NCI-H187 (cell line): ENCODE measurements at places on chromosomes 7 and 10.

- peak; percentile 60 for DNase-seq
Observed at GRCh38 chr7:19537942-19538401, 170.9 kb downstream of the POLR1F start.

DNA sequence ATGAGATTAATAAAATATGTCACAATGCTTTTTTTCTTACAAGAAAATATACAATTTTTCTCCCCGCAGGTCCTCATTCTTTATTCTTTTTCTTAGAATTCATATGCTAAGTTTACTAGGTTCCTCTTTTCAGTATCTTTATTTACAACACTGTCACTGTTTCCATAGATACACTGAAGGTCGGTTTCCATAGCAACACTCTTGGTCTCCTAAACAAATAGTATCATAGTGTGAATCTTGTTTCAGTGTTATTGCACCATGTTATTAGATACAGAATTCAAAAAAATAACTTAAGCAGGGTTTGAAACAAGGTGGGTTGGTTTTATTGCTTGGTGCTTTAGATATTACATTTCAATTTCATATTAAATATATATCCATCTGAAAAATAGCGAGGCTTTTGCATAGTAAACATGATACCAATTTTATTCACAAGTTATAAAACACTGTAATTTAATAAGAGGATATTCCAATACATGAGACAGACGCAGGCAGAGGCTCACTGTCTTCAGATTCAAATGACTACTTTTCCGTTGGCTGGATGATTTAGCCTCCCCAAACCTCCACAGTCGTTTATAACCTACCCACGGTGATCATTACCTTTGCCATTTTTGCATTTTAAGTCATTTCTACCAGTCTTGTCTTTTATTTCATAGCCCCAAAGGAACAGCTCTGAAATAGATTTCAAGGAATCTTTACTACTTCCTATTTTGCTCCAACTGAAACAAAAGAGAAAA lies 88.9 kb upstream of the KLF6 start:
- no peak for DNase-seq

- DNase-seq = no peak
Observed at GRCh38 chr7:116994611-116995010, 41.3 kb downstream of the ST7 start.

GRCh38 chr7:148720472-148720871 lies 21.8 kb downstream of the CUL1 start:
- DNase-seq = no peak

DNA sequence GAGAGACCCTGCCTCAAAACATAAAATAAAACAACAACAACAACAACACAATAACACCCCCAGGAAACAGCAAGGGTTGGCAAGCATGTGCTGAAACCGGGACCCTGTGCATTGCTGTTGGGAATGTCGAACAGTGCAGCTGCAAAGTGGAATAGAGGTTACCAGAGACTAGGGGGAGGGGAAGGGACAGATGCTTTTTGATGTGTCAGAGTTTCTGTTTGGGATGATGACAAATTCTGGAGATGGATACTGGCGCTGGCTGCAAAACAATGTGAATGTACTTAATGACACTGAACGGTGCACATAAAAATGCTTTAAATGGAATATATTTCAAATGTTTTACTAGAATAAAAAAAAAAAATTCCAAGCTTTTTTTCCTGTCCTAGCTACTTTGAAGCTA lies 241.8 kb downstream of the TEX36 start:
- no peak for DNase-seq

DNA sequence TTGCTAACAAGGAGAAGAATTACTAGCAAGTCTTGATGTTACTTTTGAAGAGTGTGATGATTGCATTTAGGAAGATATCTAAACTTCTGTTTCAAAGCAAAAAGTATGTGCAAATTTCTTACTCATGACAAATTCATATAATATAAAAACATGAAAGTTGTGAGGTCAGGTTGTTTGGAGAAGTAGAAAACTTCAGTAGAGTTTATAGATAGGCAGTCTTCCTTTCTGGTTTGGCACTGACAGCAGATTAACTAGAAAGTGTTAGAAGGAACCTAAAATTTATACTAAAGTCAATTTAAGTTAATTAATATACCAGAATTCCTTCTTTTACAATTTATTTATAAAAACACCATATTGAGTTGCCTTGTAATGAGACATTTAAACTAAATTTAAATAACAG lies 16.9 kb downstream of the PTEN start:
- DNase-seq = no peak

- DNase-seq = no peak
Observed at GRCh38 chr7:38424750-38425463, 151.5 kb upstream of the TARP start.

- no peak for DNase-seq
Observed at GRCh38 chr10:75079436-75080083, 31.9 kb upstream of the SAMD8 start.

DNA sequence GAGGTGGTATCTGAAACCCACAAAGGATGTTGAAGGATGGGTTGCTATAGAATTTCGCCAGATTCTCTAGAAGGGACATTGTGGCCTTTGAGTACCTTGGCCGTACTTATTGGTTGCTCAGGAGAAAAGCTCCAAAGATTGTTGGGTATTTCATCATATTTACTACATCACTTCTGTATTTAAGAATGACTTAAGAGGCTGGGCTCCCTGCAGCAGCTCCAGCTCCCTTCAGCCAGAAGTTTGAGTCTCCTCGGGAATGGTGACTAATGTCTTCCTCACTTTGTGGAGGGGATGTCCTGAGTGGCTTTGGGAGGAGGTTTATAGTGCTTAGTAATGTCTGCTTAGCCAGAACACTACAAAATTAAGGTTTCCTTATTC lies 18.1 kb downstream of the MINDY4 start:
- no peak for DNase-seq

GRCh38 chr10:118931436-118931835 lies 98.1 kb upstream of the NANOS1 start:
- DNase-seq = no peak

- no peak for DNase-seq
Observed at GRCh38 chr7:100602889-100603725, 944 bp downstream of the PCOLCE start.

- DNase-seq = no peak
Observed at GRCh38 chr10:79483948-79484347, 28.4 kb upstream of the EIF5AL1 start.

GRCh38 chr10:14952851-14953423 lies 959 bp downstream of the DCLRE1C start:
- DNase-seq = no peak

DNA sequence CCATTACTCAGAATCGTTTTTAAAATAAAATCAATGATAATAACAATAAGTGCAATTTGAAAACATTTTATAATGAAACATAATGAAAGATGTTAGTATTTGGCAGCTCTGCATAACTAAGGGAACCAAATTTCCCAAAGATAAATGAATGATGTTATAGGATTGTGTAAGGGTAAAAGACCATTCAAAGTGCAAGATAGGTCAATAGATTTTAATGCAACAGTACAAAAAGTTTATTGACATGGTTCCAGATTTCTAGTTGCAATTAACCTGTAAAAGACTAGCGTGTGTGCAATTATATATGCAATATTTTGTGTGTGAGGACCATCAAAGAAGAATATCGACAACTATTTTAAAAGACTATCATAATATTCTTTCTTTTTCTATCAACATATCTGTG lies 122.3 kb downstream of the MDFIC start:
- no peak for DNase-seq

- DNase-seq = no peak
Observed at GRCh38 chr7:45918556-45918955, 2.5 kb downstream of the IGFBP3 start.

- no peak for DNase-seq
Observed at GRCh38 chr10:100748231-100749058, 3.1 kb downstream of the PAX2 start.

GRCh38 chr10:68435803-68436202 lies 28.7 kb upstream of the RUFY2 start:
- no peak for DNase-seq

GRCh38 chr7:153084278-153084677 lies 324.7 kb downstream of the ACTR3B start:
- no peak for DNase-seq

DNA sequence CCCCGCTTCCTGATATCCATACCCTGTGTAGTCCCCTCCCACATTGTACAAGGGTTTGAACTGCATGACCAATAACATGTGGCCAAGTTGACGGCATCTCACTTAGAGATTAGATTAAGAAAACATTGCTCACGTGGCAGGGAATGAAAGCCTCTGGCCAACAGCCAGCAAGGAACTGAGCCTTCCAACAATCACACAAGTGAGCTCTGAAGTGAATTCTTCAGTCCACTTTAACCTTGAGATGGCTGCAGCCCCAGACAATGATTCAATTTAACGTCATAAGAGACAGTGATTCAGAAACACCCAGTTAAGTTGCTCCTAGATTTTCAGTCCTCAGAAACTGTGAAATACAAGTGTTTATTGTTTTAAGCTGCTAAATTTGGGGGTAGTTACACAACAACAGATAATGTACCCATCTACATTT lies 165.9 kb upstream of the PLXNA4 start:
- no peak for DNase-seq

DNA sequence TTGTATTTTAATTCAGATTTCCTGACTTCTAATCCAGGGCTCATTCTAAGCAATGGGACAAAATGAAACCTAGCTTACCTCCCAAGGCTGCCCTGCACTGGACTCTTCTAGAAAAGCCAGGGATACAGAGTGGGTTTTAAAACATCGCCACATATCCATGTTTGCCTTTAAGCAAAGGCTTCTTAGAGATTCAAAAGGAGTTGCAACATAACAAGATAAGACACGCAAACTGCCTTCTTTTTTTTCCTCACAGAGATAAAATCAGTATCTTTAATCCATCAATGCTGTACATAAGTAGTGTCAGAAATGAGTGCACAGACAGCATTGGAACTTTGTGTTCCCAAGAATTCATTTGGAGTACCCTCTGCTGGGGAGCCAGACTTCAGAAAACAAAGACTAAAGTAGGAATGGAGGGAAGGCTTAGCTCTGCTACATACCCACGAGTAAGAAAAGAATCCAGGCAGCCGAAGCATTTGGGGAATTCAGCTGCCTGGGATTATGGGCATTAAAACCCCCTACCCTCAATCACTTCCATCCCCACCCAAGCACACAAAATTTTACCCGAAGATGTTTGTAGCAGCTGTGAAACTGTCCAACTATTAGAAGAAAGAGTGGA lies 427.8 kb downstream of the ARL4A start:
- no peak for DNase-seq

GRCh38 chr10:43286076-43286805 lies 19.4 kb upstream of the RASGEF1A start:
- DNase-seq = no peak

DNA sequence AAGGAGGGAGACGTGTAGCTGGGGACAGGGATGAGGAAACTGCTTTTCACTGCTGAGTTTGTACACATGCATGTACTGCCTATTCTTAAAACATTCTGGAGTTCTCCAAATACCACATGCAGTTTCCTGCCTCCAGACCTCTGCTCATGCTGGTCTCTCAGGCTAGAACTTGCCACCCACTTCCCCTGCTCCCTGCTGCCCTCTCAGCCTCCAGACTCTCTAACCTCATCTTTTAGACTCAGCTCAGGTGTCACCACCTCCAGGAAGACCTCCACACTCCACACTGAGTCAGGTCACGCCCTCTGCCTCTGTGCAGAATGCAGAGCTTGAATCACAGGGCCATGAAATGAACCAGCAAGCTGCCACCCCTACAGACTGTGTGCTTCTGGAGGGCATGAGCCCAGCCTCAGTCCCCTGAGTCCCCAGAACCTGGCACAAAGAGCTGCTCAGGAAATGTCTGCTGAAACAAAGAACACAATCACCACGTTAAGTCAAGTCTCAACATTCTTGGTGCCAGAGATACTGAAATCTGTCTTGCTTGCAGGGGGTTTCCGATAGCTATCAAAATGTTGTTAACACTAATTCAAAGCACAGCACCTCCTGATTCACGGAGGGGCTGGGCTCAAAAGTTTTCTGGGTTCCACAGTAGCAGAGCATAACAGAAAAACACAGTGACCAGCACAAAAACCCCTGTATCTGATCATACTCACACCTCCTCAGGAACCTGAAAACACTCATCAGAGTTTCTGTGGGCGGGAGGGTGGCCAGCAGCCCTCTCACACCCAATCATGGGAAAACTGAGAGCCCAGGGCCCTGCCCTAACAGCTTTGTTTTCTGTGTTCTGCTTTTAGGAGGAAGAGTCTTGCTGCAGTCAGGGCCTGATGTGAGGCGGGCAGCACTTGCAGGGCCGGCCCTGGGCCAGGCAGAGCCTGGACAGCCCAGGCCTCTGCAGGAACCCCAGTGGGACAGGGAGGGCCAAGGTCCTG lies 21.1 kb downstream of the FAM53B start:
- DNase-seq = no peak

- DNase-seq = no peak
Observed at GRCh38 chr7:2724453-2725177, 36.6 kb downstream of the AMZ1 start.

GRCh38 chr10:55183993-55184392 lies 383.0 kb upstream of the PCDH15 start:
- no peak for DNase-seq

- no peak for DNase-seq
Observed at GRCh38 chr7:130699686-130700085, 13.3 kb upstream of the TSGA13 start.

- DNase-seq = no peak
Observed at GRCh38 chr10:34200355-34200901, 614.7 kb downstream of the PARD3 start.

GRCh38 chr7:32070406-32071360 lies at the start of gene PDE1C:
Gene PDE1C (minus strand): TSS chr7:32070407.
- DNase-seq = no peak

DNA sequence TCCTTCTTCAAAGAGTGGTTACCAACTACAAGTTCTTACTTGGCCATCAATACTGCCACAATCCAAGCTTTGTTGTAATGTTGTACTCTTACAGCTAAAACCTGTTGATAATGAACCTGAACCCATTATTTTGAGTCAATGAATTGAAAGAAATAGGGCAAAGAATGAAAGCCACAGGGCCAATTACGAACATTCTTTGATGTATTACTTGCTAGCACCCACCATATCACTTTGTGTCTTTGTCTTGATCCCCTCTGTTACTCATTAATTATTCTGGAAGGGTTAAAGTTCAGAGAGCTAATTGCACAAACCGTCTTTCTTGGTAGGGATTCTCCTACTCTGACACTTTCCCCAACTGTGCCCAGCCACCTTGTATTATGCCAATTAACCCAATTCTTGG lies 53.2 kb upstream of the TFEC start:
- DNase-seq = no peak

GRCh38 chr10:133326745-133327650 lies 9.7 kb downstream of the CALY start:
- no peak for DNase-seq

- no peak for DNase-seq
Observed at GRCh38 chr7:144713850-144714249, 122.0 kb downstream of the TPK1 start.
